Bronchial epithelial cell (primary cell): ENCODE measurements at places on chromosomes 1 and 21.

DNA sequence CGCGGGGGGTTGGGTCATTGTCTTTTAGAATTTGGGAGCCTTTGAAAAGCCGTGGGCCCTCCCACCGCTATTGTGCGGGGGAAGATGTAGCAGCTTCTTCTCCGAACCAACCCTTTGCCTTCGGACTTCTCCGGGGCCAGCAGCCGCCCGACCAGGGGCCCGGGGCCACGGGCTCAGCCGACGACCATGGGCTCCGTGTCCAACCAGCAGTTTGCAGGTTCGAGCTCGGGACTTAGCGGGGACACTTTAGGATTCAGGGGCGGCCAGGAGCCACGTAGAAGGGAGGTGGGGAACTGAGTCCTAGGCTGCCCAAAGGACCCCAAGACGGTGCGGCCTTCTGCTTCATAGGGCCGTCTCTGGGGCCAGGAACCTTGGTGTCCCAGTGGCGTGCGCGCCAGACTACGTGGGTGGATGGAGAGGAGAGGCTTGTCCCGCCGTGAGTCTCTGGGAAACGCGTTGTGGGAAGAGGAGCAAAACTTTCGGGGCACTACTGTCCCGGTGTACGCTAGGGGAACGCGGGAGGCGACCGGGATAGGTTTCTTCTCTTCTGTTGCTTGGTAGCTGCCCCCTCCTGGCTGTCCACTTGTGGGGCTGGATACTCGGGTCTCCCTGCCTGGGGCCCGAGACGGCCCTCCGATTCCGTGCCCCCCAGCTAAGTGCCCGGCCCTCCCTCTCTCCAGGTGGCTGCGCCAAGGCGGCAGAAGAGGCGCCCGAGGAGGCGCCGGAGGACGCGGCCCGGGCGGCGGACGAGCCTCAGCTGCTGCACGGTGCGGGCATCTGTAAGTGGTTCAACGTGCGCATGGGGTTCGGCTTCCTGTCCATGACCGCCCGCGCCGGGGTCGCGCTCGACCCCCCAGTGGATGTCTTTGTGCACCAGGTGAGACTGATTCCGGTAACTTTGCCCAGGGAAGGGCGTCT, at the start of gene LIN28A:
TSS of gene LIN28A (plus strand) at position 112 of the 918 bp plus-strand sequence. CDS start at position 187, 75 bp downstream.
- no peak for DNase-seq

- DNase-seq, result peak; percentile 94
These were observed 110.4 kb downstream of the RNF220 start for GRCh38 chr1:44515416-44515815.

DNA sequence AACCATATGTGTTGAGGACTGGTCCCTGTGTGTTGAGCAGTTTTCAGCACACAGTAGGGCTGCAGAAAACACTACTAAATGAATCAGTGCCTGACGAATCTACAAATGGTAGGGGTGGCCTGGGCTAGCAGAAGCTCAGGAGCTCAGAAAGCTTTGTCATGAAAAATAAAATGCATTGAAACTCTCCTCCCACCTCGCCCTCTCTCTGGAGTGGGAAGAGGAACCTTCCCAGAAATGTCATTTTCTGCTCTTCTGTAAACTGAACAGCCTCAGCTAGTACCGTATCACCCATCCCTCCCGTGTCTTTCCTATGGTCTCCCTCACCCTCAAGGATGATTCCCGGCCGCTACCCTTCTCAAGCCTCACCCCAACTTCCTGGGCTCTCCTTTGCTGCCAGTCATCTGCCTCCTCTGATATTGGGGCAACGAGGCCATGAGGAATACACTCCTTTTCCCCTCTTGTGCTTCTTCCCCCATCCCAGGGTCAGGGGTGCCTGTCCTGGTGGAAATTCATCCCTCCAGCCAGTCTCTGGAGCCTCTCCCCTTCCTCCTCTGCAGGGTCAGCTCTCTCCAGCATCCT, 734.5 kb downstream of the PTPRU start:
- DNase-seq, result no peak

- no peak for DNase-seq
These were observed 19.8 kb downstream of the PTBP2 start for GRCh38 chr1:96741335-96741734.

- no peak for DNase-seq
These were observed 513.6 kb downstream of the USP25 start for GRCh38 chr21:16243396-16243795.

DNA sequence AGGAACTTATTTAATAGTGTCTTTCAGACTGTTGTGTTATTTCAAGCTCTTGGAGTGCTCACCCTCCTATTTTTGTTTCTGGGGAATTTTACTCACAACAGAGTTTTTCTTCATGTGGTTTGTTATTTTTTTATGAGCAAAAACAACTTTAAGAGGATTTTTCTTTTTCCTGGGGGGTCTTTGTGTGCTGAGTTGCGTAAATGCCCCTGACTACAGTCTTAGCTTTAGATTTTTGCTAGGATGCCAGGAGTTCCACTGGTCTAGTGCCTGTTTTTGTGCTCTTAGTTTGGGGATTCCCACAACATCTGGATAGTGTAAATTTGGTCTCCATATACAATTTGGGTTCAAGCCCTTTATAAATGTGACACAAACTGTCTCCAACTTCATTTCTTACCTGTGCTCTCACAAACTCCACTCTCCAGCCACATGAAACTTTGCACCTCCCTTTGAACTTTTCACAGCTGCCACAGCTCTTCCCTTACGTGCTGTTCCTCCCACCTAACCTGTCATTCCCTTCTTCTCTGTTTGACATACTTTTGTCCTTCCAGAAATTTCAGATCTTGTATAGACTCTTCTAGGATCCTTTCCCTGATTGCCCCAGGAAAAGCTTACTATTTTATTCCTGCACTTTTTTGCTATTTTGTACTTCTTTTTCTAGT, 180.2 kb downstream of the CRB1 start:
- DNase-seq, result no peak

- no peak for DNase-seq
These were observed 20.0 kb upstream of the GPR153 start for GRCh38 chr1:6280761-6281451.

DNA sequence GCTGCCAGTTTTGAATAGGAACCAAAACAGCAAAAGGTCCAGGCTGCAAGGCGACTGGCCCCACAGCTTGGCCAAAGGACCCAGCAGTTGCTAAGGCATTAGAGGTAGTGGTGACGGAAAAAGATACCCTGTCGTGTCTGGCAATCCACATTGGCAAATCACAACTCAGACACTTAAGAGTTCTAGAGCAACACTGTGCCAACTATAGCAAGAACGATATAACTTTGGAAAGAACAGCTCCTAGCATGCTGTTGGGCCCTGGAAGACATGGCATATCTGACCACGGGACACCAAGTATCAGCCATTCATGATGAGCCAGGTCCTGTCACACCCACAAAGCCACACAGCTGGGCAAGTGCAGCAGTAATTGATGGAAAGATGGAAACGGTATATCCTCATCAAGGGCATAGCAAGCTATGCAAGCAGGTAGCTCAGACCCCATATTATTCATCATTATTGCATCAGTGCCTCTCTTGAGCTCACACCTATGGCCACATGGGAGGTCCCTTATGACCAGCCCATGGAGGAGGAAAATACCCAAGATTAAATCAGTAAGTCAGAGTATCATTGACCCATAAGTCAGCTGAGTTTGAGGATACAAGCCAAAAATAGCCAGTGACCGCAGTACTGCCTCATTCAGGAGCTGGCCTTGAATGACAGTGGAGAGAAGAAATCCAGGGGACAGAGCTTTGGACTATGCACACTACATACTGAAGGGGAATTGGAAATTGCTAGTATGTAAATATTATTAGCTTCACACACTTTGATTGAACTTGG, 221.2 kb downstream of the SETD4 start:
- DNase-seq, result no peak

DNA sequence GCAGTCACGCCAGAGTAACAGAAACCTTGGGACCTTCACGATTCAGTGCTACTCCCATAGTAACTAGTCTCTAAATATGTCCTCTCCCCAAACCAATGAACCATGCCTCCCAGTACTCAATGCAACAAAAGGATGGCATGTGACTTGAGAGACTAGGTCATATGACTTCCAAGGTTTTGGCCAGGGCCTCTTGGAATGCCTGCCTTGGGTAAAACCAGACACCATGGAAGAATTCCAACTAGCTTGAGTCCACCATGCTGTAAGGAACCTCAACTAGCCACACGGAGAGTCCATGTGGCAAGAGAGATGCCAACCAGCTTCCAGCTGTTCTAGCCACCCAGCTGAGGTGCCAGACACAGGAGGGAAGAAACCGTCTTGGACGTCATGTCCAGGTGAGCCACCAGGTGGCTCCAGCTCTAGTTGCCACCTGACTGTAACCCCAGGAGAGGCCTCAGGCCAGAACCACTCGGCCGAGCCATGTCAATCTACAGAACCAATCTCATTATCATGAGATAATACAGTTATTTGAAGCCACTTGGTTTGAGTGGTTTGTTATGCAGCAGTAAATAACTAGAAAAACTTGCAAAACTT, 115.0 kb downstream of the SYF2 start:
- peak; percentile 26 for DNase-seq

GRCh38 chr1:95282518-95282895, 48.5 kb downstream of the RWDD3 start:
- no peak for DNase-seq

DNA sequence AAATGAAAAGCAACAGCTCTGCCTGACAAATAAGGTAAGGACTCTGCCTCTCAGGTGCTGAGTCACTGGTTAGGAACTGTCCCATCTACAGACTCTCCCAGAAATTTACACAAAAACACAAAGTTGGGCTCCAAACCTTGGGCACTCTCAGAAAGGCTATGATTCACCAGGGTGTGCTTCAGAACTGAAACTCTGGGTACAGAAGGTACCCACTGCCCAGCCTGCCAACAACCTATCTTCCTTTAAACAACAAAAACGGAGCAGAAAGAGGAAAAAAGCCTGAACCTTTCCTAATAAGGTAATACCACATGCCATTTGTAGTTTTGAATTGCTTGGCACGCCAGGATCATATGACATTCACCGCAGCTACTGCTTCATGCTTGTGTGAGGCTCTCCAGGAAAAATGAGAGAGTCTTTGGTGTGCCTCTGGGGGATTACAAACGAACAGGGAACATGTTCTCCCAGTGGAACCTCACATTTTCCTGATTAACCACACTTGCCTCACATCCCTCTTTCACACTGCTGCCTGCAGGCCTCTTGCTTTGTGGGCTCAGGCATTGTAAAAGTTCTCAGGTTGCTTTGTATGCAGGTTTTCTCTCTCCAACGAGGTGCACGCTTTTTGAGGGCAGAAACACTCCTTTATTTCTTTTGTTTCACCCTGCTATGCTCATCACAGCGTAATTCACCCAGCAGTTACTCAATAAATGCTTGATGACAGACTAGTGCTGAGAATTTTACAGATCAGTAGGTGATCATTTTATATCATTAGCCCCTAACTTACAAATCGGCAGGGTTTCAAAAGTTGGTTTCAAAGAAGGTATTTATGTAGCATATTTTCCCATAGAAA, 65.1 kb downstream of the GADD45A start:
- DNase-seq, result peak; percentile 93

DNA sequence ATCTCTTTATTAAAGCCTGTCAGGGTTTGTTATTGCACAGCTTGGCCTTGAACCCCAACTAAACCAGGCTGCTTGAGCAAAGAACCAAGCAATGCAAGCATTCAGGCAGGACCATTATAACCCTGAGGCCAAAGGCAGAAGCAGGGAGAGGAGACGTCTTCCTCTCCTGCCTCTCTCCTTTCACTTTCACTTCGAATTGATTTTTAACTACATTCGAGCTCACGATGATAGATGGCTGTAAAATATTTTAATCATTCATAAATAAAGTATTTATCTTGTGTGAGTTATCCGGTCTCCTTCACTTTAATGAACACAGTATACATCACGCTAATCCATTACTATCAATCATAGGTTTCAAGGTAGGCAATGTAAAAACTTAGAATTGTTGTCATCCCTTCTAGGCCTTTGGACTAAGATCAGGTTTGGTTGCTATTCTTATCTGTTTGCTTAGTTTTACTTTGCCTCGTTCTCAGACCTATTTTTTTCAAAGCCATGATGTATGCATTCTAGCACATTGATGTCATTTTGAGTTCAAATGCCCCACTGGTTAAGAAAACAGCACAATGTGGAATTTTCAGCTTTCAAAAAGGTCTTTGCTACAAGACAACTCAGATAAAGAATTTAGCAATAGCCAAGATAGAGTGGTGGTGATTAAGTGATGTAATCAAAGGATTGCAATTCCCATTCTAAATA, 480.2 kb upstream of the RUNX1 start:
- peak; percentile 8 for DNase-seq

DNA sequence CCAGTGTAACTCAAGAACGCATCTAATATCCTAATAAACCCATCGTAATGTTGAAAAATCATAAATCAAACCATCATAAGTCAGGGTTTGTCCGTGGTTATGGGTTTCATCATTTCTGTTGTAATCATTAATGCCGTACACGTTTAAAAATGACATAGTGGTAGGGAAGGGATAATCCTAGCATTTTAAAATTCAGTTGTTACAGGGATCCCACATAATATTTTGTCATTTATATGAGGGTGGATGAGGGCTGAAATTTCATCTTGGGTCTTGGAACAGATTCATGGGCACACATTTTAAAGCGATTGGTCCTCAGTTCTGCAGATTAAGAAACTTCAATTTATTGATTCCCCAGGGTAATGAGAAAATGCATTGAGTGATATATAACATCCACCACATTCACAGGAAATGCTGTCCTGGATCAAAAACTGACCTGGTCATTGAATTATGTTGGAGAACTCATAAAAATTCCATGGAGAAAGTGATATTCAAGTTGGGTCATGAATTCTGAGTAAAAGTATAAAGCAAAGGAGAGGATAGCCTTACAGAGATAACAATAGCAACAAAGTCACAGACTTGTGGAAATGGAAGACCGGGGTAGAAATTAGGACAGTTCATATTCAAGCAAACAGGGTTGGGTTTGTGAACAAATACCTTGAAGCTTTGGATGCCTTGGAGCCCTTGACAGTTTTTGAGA, 1527.3 kb upstream of the TPTE start:
- DNase-seq, result peak; percentile 86

GRCh38 chr1:151829352-151830046, 2.1 kb downstream of the RORC start:
- no peak for DNase-seq

DNA sequence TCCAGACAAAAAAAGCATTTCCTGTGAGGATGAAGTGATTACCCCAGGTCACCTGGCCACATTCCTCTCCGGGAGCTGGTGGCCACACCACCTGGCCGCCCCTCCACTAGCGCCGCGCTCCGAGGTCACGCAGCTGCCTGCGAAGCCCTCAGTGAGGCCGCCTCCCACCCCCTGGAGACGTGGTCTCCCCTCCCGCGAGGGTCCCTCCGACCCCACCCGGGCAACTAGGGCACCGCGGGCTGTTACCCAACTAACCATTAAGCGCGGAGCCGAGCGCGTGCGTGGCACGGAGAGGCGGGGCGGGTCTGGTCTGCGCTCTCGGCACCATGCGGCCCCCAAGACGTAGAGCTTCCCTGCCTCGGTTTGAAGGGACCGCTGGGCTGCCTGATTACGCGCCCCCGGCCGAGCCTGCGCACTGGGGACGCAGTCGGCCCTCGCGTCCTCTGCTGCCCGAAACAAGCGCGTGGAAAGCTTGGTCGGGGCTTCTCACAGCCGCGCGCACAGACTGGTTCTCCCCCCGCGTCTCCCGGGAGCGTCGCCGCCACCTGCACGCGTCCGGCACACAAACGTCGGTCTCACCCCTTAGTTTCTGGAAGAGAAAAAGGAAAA, 106.5 kb downstream of the SLC16A1 start:
- DNase-seq, result no peak
